Activated T-helper 2 cell treated with anti-CD3 and anti-CD28 coated beads, Interferon-gamma antibody, Interleukin-2, Interleukin-4, amounts not matched to agents 10 μg/mL and 5 μg/mL and 100 μg/mL, durations not matched to agents 14 hours and 24 hours and 36 hours (primary cell): ENCODE measurements at places on chromosomes 3 and 15. TPM values are rescaled to one million over a fixed set of nuclear protein-coding genes. Genes with fewer than 3 reads are reported as not detected.
A peak's percentile ranks its signal among the peaks of the same experiment; 100 is the strongest.

ZNF80 gene
- total RNA-seq, result 0.64 and 0.74 TPM in 2 replicates

CDC25A gene
- 39.1 and 40.5 TPM in 2 replicates for total RNA-seq

PEX5L gene
- 0.05 and 0.25 TPM in 2 replicates for total RNA-seq

GRAMD1C gene
- total RNA-seq, result 0.37 and 0.87 TPM in 2 replicates

MTHFS gene
- total RNA-seq, result 33.3 and 34.6 TPM in 2 replicates

SAMMSON gene
- not detected in 2 replicates for total RNA-seq

NPTN gene
- total RNA-seq, result 69.3 and 76.6 TPM in 2 replicates

SLC28A1 gene
- total RNA-seq, result not detected in 2 replicates

- H3K4me1 ChIP-seq, result peaks cover 31% of the 10 kb centered on the region
- no peaks in the 10 kb centered on the region for H3K27me3 ChIP-seq
- H3K36me3 ChIP-seq, result peaks cover 6% of the 10 kb centered on the region
- no peak overlapping the region for H3K27ac ChIP-seq
- DNase-seq, result no peak
- H3K4me3 ChIP-seq, result no peak overlapping the region
Measured at GRCh38 chr3:12177126-12177525, 18.4 kb upstream of the TIMP4 start.

DNA sequence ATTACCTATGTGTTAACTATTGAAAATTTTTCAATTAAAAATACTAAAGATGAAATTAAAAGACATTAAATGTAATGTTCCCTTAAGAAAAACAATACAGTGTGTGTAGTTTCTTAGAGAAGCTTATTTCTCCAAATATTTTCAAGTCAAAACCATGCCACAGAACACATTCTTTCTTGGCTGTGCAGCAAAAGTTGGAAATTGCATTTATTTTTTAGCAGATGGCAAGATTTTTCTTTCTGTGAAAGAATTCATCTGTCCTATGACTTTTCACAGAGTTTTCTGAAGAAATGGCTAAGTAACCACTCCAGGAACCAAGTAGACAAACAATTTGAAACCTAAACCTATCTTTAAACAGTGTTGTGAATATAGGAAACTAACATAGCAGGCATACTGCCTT lies 47.2 kb downstream of the IMPG2 start:
- H3K4me1 ChIP-seq, result no peaks in the 10 kb centered on the region
- H3K27me3 ChIP-seq, result no peaks in the 10 kb centered on the region
- H3K36me3 ChIP-seq, result no peaks in the 10 kb centered on the region
- no peak for DNase-seq
- no peak overlapping the region for H3K4me3 ChIP-seq
- no peak overlapping the region for H3K27ac ChIP-seq

- no peak for DNase-seq
- no peak overlapping the region for H3K27ac ChIP-seq
- H3K4me3 ChIP-seq, result no peak overlapping the region
- peaks cover 15% of the 10 kb centered on the region for H3K36me3 ChIP-seq
- H3K27me3 ChIP-seq, result no peaks in the 10 kb centered on the region
- peaks cover 3% of the 10 kb centered on the region for H3K4me1 ChIP-seq
Measured at GRCh38 chr3:193701953-193702635, 109.1 kb downstream of the OPA1 start.

GRCh38 chr3:47398228-47398627 lies 17.4 kb downstream of the PTPN23 start:
- H3K4me1 ChIP-seq, result peaks cover 7% of the 10 kb centered on the region
- H3K27ac ChIP-seq, result no peak overlapping the region
- H3K36me3 ChIP-seq, result peaks cover 13% of the 10 kb centered on the region
- H3K27me3 ChIP-seq, result no peaks in the 10 kb centered on the region

DNA sequence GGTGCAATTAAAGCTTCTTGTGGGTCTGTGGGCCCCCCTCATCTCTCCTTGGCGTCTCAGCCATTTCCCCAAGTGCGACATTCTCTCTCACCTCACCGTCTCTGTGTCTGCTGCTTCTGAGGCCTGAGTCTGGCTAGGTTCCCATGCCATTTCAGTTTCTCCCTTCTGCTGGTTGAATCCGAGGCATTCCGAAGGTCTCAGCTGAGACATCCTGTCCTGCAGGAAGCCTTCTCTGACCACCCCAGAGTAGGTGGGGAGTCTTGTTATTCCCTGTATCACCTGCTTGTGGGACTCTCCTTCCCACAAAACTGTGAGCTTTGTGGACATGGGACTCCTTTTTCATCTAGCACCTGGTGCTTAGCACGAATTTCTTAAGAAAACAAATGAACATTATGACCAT lies 78.3 kb downstream of the ASB7 start:
- no peaks in the 10 kb centered on the region for H3K36me3 ChIP-seq
- no peaks in the 10 kb centered on the region for H3K4me1 ChIP-seq

DNA sequence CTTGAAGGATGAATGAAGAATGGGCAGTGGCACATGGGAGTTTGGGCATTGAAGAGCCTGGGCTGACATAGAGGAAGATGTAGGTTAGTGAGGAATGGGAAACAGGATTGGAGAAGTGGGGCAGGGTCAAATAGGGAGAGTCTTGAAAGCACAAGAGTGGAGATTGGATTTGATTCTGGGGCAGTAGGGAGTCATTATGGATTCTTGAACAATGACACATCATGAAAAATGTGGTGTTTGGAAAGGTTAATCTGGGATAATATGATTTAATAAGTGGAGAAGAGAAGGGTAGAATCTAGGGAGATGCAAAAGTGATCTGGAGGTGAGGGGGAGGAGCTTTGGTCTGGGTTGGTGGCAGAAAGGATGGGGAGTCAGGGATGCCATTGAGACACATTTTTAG lies 45.4 kb upstream of the ROPN1 start:
- no peak for DNase-seq
- H3K4me1 ChIP-seq, result peaks cover 7% of the 10 kb centered on the region
- no peak overlapping the region for H3K4me3 ChIP-seq
- no peaks in the 10 kb centered on the region for H3K36me3 ChIP-seq
- H3K27ac ChIP-seq, result no peak overlapping the region
- peaks cover 5% of the 10 kb centered on the region for H3K27me3 ChIP-seq

GRCh38 chr3:54810401-54810800 lies 117.5 kb downstream of the LRTM1 start:
- no peaks in the 10 kb centered on the region for H3K4me1 ChIP-seq
- no peak overlapping the region for H3K4me3 ChIP-seq
- H3K36me3 ChIP-seq, result no peaks in the 10 kb centered on the region
- H3K27me3 ChIP-seq, result no peaks in the 10 kb centered on the region
- DNase-seq, result no peak

DNA sequence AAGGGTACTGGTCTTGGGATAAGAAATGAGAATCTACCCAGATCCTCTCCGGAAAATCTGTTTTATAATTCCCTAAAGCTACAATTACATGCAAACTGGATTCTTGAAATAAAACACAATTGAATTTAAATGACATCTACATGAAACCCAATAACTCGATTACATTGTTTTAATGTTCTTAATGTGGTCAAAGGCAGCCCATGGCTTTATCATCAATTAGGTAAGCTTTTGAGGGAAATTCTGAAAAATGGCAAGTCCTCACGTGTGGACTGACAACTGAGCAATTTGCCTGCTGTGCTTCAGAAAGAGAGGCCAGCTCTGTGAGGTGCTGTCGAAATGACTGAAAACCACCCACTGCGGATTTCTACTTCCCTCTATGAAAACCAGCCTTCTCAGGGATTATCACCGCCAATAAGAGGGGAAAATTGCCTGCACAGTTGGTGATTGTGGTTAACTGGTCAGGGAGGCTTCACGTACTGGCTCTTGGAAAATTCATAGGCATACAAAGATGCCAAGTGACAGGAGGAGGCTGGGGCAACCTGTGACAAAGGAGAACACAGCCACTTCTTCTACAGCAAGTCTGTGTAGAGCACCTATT lies 200.8 kb upstream of the SLCO3A1 start:
- no peaks in the 10 kb centered on the region for H3K4me1 ChIP-seq
- H3K36me3 ChIP-seq, result no peaks in the 10 kb centered on the region

DNA sequence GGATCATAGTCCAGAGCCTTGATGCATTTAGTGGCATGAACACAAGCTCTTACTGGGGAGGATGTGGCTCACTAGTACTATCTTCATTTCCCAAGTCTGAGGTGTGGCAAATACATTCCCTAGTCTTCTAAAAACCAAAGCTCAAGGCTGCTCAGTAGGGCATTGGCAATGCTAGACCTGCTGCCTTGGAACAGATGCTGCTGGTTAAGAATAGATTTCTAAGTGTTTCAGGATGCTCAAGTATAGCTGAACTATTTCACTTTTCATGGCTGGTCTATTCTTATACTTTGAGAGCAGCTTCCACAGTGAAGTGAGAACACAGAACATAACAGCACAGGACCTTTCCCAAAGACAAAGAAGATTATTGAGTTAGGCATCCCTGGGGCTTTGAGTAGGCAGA lies 178.8 kb downstream of the CHST2 start:
- DNase-seq, result no peak
- H3K36me3 ChIP-seq, result no peaks in the 10 kb centered on the region
- H3K4me1 ChIP-seq, result peaks cover 60% of the 10 kb centered on the region
- no peak overlapping the region for H3K4me3 ChIP-seq
- H3K27ac ChIP-seq, result no peak overlapping the region

GRCh38 chr3:49022688-49023171 lies 809 bp downstream of the NDUFAF3 start:
- H3K36me3 ChIP-seq, result peaks cover 57% of the 10 kb centered on the region
- H3K27ac ChIP-seq, result peak overlapping the region; percentile 95
- H3K27me3 ChIP-seq, result no peaks in the 10 kb centered on the region
- peaks cover 30% of the 10 kb centered on the region for H3K4me1 ChIP-seq

- peaks cover 5% of the 10 kb centered on the region for H3K27me3 ChIP-seq
- no peaks in the 10 kb centered on the region for H3K4me1 ChIP-seq
- no peak overlapping the region for H3K4me3 ChIP-seq
- H3K36me3 ChIP-seq, result no peaks in the 10 kb centered on the region
- DNase-seq, result no peak
Measured at GRCh38 chr15:62991698-62992097, 50.8 kb upstream of the TPM1 start.

- no peaks in the 10 kb centered on the region for H3K36me3 ChIP-seq
- no peak overlapping the region for H3K27ac ChIP-seq
- DNase-seq, result no peak
Measured at GRCh38 chr3:157410945-157411344, 25.7 kb upstream of the PTX3 start.
